Dorsolateral prefrontal cortex (tissue), 122 donors: ENCODE measurements at places on chromosomes 16 and 17. TPM values are rescaled to one million over a fixed set of nuclear protein-coding genes. Genes with fewer than 3 reads are reported as not detected.

- no peak for DNase-seq
These were observed 31.9 kb downstream of the CACNG1 start for GRCh38 chr17:67076290-67076689.

GRCh38 chr16:86921289-86921688, 342.9 kb downstream of the FOXL1 start:
- DNase-seq: no peak

- peak; percentile 50 for DNase-seq
These were observed 2.8 kb downstream of the ASIC2 start for GRCh38 chr17:33290253-33290652.

- no peak for DNase-seq
These were observed 395.1 kb downstream of the SEC14L1 start for GRCh38 chr17:77535892-77536291.

DNA sequence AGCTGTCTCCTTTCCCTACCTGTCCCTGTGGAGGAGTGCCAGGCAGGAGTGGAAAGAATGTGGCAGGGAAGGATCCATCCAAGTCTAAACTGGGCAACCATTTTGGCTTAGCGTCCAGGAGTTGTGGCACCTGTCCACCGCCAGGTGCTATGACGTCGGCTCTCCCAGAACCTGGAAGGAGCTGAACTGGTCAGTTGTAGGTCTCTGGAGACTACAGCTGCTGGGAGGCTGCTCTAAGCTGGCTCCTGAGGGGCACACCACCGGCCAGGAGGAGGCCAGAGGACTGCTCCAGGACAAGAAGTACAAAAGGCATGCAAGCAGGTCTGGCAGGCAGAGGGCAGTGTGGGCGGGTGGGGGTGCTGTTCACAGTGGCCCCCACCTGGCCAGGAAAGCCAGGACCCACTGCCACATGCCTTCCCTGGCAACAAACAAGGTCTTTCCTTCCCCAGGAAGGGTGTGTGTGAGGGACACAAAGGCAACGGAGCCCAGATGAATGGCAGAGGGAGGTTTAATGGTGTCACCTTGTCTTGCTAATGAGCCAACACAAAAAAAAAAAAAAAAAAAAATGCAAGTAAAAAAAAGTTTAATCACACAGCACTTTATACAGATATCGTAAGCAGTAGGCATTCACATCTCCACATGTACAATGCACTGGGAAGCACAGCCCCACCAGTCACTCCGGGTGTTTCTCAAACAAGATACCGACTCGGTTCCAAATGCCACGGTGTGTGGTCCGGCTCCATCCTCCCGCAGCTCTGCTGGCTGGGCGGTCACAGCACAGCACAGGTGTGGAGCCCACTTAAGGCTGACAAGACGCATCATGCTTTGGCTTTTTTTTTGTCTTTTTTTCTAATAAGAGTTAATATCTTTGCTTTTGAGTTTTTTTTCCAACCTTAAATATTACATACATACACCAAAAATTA, 4.8 kb downstream of the SPHK1 start:
- DNase-seq: no peak

- DNase-seq: no peak
These were observed 32.8 kb upstream of the ABCC3 start for GRCh38 chr17:50601823-50602375.

- no peak for DNase-seq
These were observed 227.6 kb downstream of the UTP18 start for GRCh38 chr17:51487947-51488346.

GRCh38 chr17:72280881-72281280, 160.1 kb downstream of the SOX9 start:
- DNase-seq: no peak

COG4 gene
- 50.9 TPM for total RNA-seq

PRCD gene
- 14.5 TPM for total RNA-seq

TMED6 gene
- 0.85 TPM for total RNA-seq

DNA sequence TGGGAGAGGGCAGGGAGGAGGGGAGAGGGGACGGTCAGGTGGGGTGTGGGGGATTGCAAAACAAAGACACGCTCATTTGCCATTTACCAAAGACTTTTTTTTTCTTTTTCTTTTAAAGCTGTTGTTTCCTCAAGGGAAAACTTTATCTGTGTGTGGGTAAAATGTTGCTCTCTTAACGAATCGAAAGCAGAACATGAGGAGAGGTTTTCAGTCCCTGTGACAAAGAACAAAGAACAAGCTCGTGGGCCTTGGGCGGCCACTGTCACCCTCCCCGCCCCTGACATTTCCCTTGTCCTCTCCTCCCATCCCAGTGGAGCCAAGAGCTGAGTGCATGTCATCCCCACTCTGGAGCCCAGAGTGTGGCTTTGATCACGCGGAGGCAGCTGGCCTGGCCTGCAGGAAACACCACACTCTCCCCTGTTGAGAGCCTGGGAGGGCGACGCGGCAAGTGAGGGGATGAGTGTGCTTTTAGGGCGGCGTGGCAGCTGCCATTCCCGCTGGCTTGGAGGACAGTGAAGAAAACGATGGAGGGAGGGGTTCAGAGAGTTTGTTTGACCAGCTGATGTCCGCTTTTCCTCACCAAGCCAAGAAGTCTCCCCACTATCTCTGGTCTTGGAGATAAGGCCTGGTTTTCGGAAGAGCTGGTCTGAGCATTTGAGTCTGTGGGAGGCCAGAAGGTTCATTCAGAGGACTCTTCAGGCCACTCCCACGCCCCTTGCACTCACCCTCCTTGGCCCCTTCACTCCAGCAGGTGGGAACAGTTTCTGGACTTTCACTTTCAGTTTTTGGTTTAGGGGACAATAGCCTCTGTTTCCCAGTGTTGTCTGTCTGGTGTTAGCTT, 11.4 kb downstream of the CCR7 start:
- peak; percentile 83 for DNase-seq

CACNA1H gene
- total RNA-seq: 7.8 TPM

SOX9 gene
- 74.9 TPM for total RNA-seq

GRCh38 chr17:31198026-31198425, 99.0 kb downstream of the OMG start:
- no peak for DNase-seq

DNA sequence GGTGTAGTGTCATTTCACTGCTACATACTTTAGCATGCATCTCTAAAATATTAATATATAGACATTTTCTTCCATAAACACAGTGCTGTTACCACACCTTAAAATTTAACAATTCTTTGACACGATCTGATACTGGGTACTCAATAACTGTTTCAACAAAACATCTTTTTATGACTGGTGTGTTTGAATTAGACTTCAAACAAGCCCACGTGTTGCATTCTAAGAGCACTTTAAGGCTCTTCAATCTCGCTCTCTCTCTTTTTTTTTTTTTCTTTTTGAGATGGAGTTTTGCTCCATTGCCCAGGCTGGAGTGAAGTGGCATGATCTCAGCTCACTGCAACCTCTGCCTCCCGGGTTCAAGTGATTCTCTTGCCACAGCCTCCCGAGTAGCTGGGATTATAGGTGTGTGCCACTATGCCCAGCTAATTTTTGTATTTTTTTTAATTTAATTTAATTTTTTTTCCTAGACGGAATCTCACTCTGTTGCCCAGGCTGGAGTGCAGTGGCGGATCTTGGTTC, 15.8 kb upstream of the SLC46A1 start:
- DNase-seq: no peak

MMP25 gene
- total RNA-seq: 4.8 TPM

PALB2 gene
- 9.7 TPM for total RNA-seq
